ENCODE measurements at places on chromosomes 3 and 15.
A peak's percentile ranks its signal among the peaks of the same experiment; 100 is the strongest.

DNA sequence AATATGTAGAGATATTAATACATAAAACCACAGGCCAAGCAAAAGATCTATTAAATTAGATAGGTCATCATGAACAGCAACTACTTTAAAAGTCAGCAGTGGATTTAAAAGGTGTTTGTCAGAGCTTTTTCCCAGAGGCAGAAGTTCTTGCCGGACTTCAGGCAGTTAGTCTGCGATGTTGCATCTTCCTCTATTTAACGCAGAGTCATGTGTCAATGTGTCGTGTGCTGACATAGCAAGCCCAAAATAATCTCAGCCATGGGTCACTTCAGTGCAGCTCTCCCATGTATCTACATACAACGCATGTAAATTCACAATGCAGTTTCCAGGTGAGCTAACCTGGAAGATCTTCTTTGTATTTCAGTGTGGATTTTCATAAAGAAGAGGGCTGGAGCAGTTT is 8.0 kb upstream of the TMEM212 start:
- no peak for DNase-seq

DNA sequence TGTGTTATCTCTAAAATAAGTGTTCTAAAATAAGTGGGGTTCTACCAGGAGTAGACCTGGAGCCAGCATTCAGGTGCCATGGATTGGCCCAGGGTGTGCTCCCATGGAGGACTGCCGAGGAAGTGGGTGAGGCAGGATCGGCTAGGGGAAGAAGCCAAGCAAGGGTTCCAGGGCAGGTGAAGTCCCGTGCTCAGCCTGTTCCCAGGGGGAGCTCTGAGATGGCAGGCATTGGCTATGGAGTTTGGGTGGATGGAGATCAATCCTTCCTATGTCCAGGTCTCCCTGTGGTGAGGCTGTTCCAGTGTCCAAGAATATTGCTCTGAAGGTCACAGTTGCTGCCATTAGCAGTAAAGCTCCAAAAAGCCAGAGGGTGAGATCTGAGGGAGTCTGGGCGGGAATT is 46.9 kb upstream of the ITGA11 start:
- no peak for DNase-seq

- peak; percentile 81 for DNase-seq
These were observed 31.0 kb downstream of the POC1A start for GRCh38 chr3:52123106-52123725.

- DNase-seq, result no peak
These were observed 5.4 kb downstream of the SOX14 start for GRCh38 chr3:137769322-137770065.

All from cerebellum (tissue), 4 donors.